A549 treated with Mapracorat at 1 μM for 4 hours (cell line): ENCODE measurements at places on chromosomes 5 and 9. TPM values are rescaled to one million over a fixed set of nuclear protein-coding genes. Genes with fewer than 3 reads are reported as not detected.

NDUFAF2 gene
- 69.8 to 82.5 TPM (median 79.0 TPM) in 5 replicates for total RNA-seq

FAM151B gene
- total RNA-seq = 1.1 to 2.3 TPM (median 1.5 TPM) in 5 replicates

GRM6 gene
- total RNA-seq = not detected in 5 replicates

SPAG8 gene
- 0.34 to 0.74 TPM (median 0.56 TPM) in 5 replicates for total RNA-seq

EPB41L4A gene
- 2.3 to 3.4 TPM (median 2.9 TPM) in 5 replicates for total RNA-seq

PCDHB14 gene
- 0.05 to 0.21 TPM (median 0.14 TPM) in 5 replicates for total RNA-seq
